ENCODE measurements at places on chromosomes 3 and 15.

DNA sequence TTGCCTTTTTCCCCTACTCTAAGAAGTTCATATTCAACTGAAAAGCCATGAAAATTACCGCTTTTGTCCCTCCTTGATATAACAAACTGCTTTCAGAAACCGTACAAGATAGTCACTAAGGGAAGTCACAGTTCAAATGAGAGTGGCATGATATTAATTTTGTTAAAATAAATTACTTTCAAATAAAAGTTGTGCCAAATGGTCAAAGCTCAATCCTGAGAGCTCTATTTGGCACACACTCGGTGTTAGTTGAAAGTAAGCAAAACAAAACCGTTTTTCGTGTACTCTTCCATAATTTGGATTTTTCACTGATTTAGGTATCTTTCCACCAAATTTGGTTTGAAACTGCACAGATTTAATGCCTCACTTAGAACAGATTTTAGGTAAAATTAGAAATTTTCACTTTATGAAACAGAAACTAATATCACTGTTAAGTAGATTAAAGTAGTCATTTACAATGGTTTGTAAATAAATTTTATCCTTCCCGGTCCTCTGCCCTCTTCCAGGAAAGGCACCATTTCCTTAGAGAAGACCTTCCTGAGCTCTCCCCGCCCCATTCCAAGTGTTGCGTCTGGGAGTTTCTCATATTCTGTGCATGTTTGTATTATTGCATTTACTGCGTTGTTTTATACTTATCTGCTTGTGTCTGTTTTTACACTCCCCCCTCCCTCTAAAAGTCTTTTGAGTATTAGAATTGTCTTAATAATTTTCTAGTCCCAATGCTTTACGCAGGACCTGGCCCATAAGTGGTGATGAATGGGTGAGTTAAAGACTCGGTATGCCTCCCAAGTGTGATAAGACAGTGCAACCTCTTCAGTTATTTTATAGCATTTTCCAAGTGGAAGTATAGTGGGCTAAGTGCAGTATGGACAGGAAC is 853 bp downstream of the TCAIM start:
- no peak for DNase-seq

GRCh38 chr3:186990878-186991308 is 60.6 kb downstream of the ST6GAL1 start:
- DNase-seq, result no peak

DNA sequence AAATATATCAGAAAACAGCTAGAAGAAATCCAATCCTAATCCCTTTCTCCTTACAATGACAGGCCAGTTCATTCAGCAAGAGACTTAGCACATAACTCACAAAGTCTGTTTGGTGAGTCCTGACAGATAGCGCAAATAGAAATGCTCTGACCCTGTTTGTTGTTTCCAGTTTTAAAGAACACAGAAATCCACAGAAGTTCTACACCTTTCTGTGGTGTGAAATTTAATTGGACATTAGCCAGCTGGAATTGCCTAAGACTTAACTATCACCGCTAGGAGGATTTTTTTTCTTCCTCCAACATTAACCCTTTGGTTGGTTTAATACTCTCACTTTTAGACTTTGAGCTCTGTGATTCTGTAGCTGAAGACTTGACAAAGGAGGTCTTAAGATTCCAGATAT is 30.8 kb downstream of the HDC start:
- DNase-seq, result no peak

DNA sequence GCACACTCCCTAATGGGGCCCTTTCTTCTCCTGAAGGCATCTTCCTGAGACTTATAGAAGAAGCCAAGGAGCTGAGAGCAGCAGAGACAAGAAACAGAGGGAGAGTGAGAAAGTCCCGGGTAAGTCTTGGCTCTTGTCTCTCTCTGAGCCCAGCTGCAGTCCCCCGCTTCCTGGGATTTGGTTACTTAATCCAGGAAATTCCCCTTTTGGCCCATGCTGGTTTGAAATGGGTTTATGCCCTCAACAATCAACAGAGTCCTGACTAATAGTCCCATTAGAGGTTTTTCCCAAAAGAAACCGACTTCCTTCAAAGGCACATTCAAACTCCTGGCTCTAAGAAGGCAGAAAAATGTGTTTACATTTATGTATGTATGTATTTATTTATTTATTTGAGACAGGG is 22.0 kb downstream of the TMEM158 start:
- no peak for DNase-seq

DNA sequence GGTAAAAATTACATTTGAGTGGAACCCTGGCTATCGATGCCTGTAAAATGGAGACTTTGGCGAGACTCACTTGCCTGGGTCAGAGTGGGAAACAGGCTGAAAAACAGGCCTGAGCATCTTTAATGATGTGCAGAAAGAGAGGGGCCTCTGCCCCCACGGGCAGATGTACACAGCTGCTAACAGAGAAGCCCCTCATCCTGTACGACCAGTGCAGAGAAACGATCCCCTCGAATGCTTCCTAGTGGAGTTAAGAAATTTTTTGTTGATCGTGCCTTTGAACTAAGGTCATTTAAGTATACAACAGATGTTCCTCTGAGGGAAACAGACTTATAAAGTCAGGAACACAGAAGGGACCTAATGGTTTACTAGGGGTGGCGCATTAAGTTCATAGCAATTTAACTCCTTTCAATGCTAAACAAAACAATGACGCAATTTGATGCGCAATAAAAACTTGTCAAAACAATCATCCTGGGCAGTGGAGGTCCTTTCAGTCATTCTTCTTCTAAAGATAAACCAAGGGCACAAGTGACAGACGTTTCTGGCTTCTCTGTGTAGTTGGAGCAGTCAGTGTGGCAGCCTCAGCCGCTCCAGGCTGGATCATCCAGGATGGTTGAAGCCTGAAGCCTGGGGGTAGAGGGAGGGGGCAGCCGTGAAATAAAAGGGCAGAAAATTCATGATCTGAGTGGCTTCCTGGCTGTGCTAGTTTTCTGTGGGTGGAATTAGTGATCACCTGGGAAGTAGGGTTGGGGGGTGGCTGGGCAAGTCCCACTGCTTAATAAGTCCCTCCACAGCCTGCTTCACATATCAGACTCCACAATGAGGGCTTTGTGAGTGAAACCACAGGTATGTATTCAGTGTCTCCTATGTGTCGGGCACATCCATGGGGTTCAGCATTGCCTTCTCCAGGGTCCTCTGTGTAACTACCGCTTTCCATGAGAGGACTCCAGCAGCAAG is 50.8 kb upstream of the MRPS22 start:
- DNase-seq, result no peak

DNA sequence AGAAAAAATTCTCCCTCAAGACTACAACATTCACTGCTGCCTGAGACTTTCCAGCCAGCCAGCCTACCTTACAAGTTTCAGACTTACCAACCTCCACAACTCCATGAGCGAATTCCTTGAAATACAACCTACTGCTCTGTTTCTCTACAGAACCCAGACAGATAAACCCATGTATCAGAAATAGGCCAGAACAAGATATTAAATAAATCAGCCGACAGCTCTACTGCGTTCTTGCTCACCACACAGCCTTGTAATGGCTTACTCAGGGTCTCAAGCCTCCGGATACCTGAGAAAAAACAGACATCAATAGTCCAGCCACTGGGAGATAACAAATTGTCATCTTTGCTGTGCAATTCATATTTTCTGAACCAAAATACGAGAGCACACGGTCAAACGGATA is 43.6 kb upstream of the LIPC start:
- no peak for DNase-seq

DNA sequence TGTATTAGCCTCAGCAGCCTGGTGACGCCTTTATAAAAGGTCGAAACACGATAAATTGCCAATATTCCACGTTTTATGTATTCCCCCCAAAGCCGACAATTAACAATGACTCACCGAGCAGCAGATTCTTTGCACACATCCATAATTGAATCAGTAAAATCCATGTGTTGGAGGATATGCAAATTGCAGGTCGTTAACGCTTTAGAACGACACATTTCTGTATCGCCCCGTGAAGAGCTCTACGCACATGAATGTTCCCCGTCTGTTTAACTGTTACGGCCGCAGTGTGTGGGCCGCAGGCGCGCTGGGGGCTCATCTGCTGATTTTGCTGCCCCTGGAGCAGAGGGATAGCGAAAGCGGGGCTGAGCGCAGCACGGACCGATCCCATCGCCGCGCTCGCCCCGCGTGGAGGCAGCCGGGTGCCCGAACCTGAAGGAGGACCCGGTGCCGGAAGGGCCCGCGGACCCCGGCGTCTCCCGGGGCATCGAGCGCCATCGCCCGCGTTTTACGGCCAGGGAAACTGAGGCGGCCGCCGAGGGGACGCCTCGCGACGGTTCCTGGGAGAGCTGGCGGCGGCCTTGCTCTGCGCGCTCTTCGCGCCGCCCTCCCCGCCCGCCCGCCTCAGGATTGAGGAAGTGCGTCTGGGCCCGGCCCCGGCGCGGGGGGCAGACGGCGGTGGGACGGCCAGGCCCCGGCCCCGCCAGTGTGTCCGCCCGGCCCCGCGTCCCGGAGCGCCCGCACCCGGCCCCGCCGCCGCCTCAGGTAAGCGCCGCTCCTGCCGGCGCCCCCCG is at the start of gene LRRK1:
Gene LRRK1, plus strand, starts transcription at position 668 of the 791 bp plus-strand sequence. CDS start 5,276 bp downstream, outside the sequence.
- no peak for DNase-seq

- no peak for DNase-seq
These were observed 57.6 kb upstream of the ATP11B start for GRCh38 chr3:182735672-182736071.

GRCh38 chr15:96538491-96538890 is 208.0 kb downstream of the NR2F2 start:
- DNase-seq, result no peak

- DNase-seq, result no peak
These were observed at the start of gene SLC49A4 for GRCh38 chr3:122794779-122795673. Gene SLC49A4, plus strand, starts transcription at chr3:122795069. Its CDS starts 124 bp downstream, at chr3:122795193.

- no peak for DNase-seq
These were observed 16.0 kb upstream of the RNU6-1 start for GRCh38 chr15:67855842-67856241.

DNA sequence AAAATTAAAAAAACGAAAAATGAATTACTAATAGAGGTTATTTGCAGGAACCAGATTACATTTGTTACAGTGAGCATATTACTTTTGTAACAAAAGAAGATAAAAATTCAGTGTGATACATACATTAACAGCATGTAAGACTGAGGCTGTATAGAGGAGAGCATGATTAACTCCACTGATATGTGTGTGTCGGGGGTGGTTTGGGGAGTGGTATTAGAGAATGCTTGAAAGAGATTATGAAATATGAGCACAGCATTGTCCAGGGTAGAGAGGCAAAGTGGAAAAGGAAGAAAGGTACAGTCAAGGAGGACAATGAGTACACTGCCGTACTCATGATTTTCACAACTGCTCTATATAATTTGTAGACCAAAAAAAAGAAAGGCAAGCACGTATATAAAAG is 62.9 kb upstream of the LRRFIP2 start:
- DNase-seq, result no peak

DNA sequence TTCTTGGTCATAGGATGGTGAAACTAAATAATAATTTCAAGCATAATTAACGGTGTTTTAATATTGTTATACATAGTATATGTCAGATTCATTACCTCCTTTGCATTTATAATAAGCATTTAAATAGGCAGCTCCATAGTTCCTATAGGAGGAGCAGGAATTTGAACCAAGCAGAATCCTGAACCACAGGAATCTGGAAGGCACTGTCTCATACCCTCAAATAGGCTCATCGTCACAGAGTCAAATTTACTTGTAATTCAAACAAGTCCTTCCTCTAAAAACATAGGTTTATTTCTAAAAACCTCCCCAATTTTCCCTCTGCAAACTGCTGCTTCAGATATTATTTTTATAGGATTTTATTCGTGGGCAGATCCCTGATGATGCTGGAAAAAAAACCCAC is 376.3 kb upstream of the ARHGEF26 start:
- DNase-seq, result no peak

DNA sequence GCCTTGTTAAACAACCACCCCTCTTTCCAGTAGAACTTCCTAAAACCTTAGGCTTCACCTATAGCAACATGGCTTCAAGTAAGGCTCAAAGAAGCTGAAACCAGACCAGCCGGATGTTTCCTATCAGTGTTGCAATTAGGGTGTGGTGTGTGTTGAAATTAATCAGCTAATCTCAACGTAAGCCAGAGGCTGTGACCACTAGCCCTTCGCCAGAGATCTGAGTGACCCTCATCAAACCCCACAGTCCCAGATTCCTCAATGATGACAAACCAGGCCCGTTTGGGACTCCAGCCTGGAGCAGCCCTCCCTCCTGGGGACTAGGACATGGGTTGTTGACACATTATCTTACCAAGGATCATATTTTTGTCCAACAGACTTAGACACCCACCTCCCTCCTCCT is 27.3 kb downstream of the CYP11A1 start:
- no peak for DNase-seq
